ENCODE measurements at places on chromosomes 16 and 17. TPM values are rescaled to one million over a fixed set of nuclear protein-coding genes. Genes with fewer than 3 reads are reported as not detected.

DNA sequence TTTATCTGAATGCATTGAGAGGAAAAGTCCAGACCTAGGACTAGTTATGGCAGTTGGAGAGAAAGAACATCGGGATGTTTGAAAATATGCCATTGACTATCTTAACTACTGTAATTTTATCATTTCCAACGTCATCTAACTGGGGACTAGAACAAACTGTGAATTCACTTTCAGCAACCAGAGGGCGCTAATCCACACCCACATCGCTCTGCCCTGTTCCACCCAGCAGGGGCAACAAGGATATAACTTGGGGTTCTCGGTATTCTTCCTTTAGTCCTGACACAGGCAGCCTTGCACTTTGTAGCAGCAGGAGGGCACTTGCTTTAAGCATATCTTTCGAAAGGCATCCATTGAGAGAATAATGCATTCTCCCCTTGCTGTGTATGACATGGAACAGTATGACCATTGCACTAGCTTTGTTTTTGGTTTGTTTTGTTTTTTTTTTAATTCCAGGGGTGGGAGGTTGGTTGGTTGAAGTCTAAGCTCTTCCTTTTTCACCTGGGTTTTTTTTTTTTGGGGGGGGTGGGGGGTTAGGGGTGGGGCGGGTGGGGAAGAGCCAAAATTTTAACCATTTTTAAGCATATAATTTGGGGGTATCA is 31.5 kb downstream of the SIAH1 start:
- no peaks in the 10 kb centered on the region for H3K4me1 ChIP-seq
- H3K36me3 ChIP-seq, result peaks cover 59% of the 10 kb centered on the region
- H3K27ac ChIP-seq, result no peak overlapping the region
- no peak for DNase-seq
- H3K27me3 ChIP-seq, result no peaks in the 10 kb centered on the region

GRCh38 chr17:48270899-48271298 is 159.1 kb downstream of the SKAP1 start:
- H3K27me3 ChIP-seq, result peaks cover 7% of the 10 kb centered on the region
- H3K27ac ChIP-seq, result no peak overlapping the region
- DNase-seq, result no peak
- H3K36me3 ChIP-seq, result no peaks in the 10 kb centered on the region
- H3K4me1 ChIP-seq, result no peaks in the 10 kb centered on the region

Gene CCL18
- total RNA-seq, result 31.9 TPM

Gene CLEC3A
- not detected for total RNA-seq

- no peaks in the 10 kb centered on the region for H3K27me3 ChIP-seq
- H3K4me1 ChIP-seq, result peaks cover 45% of the 10 kb centered on the region
- no peak overlapping the region for H3K4me3 ChIP-seq
- DNase-seq, result peak; percentile 22
- H3K36me3 ChIP-seq, result no peaks in the 10 kb centered on the region
Measured at GRCh38 chr17:19306160-19307111, 56.1 kb downstream of the B9D1 start.

Gene NPEPPS
- total RNA-seq, result 113 TPM

Gene PRPF8
- 263 TPM for total RNA-seq

- H3K4me1 ChIP-seq, result peaks cover 9% of the 10 kb centered on the region
- H3K27ac ChIP-seq, result peak within 1 kb of the TSS; percentile 91
- H3K36me3 ChIP-seq, result no peaks in the 10 kb centered on the region
- peak within 1 kb of the TSS; percentile 88 for H3K4me3 ChIP-seq
- DNase-seq, result peak; percentile 98
Measured at GRCh38 chr17:42422958-42423712, at the start of gene CAVIN1. CAVIN1 (minus strand) TSS chr17:42423256; CDS start chr17:42423097, 159 bp downstream.

Gene ABCC6
- total RNA-seq, result 42.5 TPM

GRCh38 chr16:11667824-11668622 is at the start of gene SNN:
SNN (plus strand) TSS chr16:11668455; CDS start chr16:11676060, 7,605 bp downstream.
- peak within 1 kb of the TSS; percentile 85 for H3K4me3 ChIP-seq
- H3K4me1 ChIP-seq, result peaks cover 31% of the 10 kb centered on the region
- DNase-seq, result peak; percentile 95

DNA sequence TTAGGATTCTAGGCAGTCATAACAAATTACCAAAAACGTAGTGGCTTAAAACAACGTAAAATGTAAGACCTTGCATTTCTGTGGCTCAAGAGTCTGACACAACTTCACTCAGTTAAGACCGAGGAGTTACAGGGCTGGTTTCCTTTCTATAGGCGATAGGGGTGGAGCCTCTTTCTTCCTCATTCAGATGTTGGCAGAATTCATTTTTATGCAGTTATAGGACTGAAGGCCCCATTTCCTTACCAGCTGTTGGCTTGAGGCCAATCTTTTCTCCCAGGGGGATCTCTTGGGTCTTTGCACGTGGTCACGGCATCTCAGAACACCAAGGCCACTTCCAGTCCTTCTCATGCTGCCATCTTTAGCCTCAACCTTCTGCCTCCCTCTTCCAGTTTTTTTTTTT is 145.2 kb downstream of the KCNJ2 start:
- H3K36me3 ChIP-seq, result no peaks in the 10 kb centered on the region
- no peak overlapping the region for H3K4me3 ChIP-seq
- H3K4me1 ChIP-seq, result no peaks in the 10 kb centered on the region
- H3K27me3 ChIP-seq, result no peaks in the 10 kb centered on the region

Gene SMIM22
- 23.3 TPM for total RNA-seq

Gene NLRC5
- total RNA-seq, result 44.9 TPM

Gene PYY
- not detected for total RNA-seq

- H3K36me3 ChIP-seq, result no peaks in the 10 kb centered on the region
- no peak for DNase-seq
- peaks cover 71% of the 10 kb centered on the region for H3K27me3 ChIP-seq
- H3K4me1 ChIP-seq, result no peaks in the 10 kb centered on the region
Measured at GRCh38 chr17:79224903-79225302, 150.3 kb downstream of the ENGASE start.

Gene TRPV3
- 0.26 TPM for total RNA-seq

DNA sequence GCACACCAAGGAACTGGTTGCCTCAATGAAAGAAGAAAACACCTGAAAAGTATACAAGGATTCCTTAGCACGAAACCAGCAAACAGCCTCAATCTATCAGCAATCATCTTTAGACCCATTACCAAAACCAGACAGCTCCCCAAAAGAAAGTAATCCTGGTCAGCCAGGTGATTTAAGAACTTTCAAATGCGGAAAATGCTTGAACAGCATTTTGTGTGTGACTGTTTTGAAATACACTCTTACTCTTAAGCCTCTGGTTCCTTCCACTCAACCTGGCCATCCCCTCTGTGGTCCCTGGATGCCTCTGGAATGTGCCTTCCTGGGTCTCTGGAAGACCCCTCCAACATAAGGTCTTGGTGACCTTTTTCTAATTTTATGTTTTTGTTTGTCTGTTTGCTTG is 70.5 kb upstream of the NOG start:
- H3K27ac ChIP-seq, result no peak overlapping the region
- no peaks in the 10 kb centered on the region for H3K4me1 ChIP-seq
- H3K36me3 ChIP-seq, result no peaks in the 10 kb centered on the region
- H3K27me3 ChIP-seq, result no peaks in the 10 kb centered on the region

GRCh38 chr16:22075043-22075757 is 17.1 kb upstream of the VWA3A start:
- H3K27ac ChIP-seq, result no peak overlapping the region
- no peaks in the 10 kb centered on the region for H3K4me1 ChIP-seq
- DNase-seq, result no peak
- no peak overlapping the region for H3K4me3 ChIP-seq

Gene ASPSCR1
- total RNA-seq, result 50.3 TPM
